ENCODE measurements at places on chromosomes 12 and 14.

DNA sequence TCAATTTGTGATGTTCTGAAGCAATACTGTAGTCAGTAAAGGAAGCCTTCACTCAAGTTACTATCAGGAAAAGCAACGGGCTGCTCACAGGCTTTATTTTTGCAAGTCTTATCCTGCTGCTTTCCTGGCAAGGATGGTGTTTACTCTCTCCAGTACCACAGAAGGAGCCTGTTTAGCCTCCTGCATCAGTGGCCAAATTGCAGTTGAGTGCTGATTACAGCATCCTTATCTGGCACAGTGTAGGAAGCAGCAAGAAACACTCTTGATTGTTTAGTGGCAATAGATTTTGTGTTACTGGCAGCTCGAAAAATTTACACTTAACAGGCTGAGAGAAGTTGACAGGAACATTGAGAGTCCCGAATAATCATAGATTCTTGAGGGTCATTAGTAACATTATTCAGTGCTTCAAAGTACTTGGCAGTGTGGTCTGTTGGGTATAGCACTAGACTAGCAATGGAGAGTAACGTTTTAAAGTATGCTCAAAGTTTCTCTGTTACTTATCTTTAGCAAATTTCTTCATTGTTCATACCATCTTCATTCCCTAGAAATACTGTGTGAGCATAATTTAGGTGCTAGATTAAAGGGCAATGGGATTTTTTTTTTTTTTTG lies 11.7 kb downstream of the TULP3 start:
- H3K27me3 ChIP-seq, result no peaks in the 10 kb centered on the region
- no peak overlapping the region for H3K27ac ChIP-seq
- H3K4me3 ChIP-seq, result no peak overlapping the region
- DNase-seq, result no peak
- H3K36me3 ChIP-seq, result no peaks in the 10 kb centered on the region
- no peaks in the 10 kb centered on the region for H3K4me1 ChIP-seq

GRCh38 chr12:109588461-109589239 lies 15.1 kb downstream of the MVK start:
- no peak overlapping the region for H3K27ac ChIP-seq
- no peak for DNase-seq
- H3K4me1 ChIP-seq, result peaks cover 1% of the 10 kb centered on the region
- peaks cover 63% of the 10 kb centered on the region for H3K36me3 ChIP-seq
- no peak overlapping the region for H3K4me3 ChIP-seq

- peaks cover 26% of the 10 kb centered on the region for H3K36me3 ChIP-seq
- H3K4me1 ChIP-seq, result peaks cover 43% of the 10 kb centered on the region
- peak overlapping the region; percentile 89 for H3K27ac ChIP-seq
- peaks cover 30% of the 10 kb centered on the region for H3K27me3 ChIP-seq
- peak overlapping the region; percentile 73 for H3K4me3 ChIP-seq
- peak; percentile 41 for DNase-seq
These were observed 1.4 kb downstream of the ASIC1 start for GRCh38 chr12:50058743-50059312.

GRCh38 chr14:23183479-23183878 lies at the start of gene SLC7A8:
SLC7A8 (minus strand) TSS chr14:23183660; CDS start chr14:23182914, 746 bp downstream.
- DNase-seq, result peak; percentile 57
- H3K27ac ChIP-seq, result no peak within 1 kb of the TSS
- H3K27me3 ChIP-seq, result peaks cover 26% of the 10 kb centered on the region
- H3K4me1 ChIP-seq, result peaks cover 20% of the 10 kb centered on the region
- no peak within 1 kb of the TSS for H3K4me3 ChIP-seq
- H3K36me3 ChIP-seq, result no peaks in the 10 kb centered on the region

DNA sequence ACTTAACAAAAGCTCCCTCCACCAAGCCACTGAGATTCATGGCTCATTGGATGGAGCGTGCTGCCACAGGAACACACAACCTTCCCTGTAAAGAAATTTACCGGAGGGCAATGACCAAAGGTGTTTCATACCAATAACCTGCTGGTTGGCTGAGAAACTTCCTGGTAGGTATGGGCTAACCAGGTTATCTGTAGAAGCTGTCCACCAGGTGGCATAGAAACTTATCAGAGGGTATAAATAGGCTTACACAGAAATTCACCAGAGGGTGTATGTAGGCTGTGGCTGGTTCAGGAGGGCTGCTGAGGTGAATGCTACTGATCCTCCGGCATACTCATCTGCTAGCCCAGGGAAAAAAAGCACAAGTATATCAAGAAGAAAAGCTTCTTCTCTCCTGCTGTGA lies 27.1 kb upstream of the MTERF2 start:
- H3K27ac ChIP-seq, result no peak overlapping the region
- no peak for DNase-seq
- peaks cover 52% of the 10 kb centered on the region for H3K36me3 ChIP-seq
- peaks cover 2% of the 10 kb centered on the region for H3K4me1 ChIP-seq
- no peak overlapping the region for H3K4me3 ChIP-seq
- no peaks in the 10 kb centered on the region for H3K27me3 ChIP-seq

DNA sequence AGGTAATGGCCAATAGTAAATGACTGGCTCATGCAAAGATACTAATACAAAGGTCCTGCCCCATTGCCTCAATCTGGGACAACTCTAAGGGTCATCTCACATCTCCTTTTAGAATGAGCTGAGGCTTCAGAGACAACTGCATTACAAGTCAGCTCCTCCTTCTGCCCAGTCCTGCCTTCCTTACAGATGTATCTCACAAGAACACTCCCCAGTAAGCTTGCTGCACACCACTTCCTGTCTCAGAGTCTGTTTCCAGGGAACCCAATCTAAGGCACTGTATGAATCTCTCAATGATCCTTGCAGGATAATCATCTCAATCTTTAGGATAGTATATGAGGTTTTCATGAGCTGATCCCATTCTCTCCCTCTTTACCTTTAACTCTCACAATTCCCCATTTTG lies 57.8 kb upstream of the ZDHHC17 start:
- H3K4me1 ChIP-seq, result peaks cover 5% of the 10 kb centered on the region
- H3K27me3 ChIP-seq, result peaks cover 4% of the 10 kb centered on the region
- no peaks in the 10 kb centered on the region for H3K36me3 ChIP-seq
- no peak for DNase-seq

- peak overlapping the region; percentile 82 for H3K4me3 ChIP-seq
- DNase-seq, result no peak
- H3K4me1 ChIP-seq, result peaks cover 26% of the 10 kb centered on the region
- peaks cover 37% of the 10 kb centered on the region for H3K27me3 ChIP-seq
These were observed 713 bp downstream of the FRMD6 start for GRCh38 chr14:51652168-51653078.
